H4 (cell line): ENCODE measurements at places on chromosomes 16 and 17.

DNA sequence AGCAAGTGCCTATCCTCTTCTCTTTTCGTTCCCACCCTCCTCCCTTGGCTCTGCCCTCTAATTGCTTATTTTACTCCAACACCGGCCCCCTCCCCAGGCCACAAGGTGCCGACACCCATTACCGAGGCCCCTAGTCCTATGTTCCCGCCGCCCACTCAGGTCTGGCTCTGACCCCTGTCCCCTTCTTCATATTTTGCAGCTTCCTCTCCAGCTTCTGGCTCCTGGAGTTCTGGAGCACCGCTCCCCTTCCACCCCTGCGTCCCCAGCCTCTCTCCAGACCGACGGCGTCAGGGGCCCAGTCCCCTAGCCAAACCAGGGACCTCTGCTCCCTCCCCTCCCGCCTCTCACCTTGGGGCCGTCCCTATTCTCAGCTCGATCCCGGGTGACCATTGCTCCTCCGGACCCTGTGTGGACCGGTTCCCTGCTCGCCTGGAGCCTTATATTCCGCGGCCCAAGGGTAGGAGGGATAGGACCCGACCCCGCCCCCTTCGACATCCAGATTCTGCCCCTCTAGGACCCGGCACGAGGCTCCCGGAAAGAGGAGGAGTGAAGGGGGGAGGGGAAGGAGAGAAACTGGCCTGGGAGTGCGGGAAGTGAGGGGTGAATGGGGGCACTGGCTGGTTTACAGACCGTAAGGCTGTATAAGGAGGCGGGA lies at the start of gene HES7:
Gene HES7, minus strand, starts transcription at position 412 of the 655 bp plus-strand sequence. Its CDS starts 22 bp downstream, at position 390.
- no peak for DNase-seq

DNA sequence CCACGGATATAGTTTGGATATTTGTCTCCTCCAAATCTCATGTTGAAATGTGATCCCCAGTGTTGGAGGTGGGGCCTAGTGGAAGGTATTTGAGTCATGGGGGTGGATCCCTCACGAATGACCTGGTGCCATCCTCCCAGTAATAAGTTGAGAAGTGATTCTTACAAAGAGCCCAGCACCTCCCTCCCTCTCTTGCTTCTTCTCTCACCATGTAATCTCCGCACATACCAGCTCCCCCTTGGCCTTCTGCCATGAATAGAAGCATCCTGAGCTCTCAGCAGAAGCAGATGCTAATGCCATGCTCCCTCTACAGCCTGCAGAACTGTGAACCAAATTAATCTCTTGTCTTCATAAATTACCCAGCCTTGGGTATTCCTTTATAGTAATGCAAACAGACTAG lies 41.9 kb upstream of the RBBP6 start:
- DNase-seq = peak; percentile 41

DNA sequence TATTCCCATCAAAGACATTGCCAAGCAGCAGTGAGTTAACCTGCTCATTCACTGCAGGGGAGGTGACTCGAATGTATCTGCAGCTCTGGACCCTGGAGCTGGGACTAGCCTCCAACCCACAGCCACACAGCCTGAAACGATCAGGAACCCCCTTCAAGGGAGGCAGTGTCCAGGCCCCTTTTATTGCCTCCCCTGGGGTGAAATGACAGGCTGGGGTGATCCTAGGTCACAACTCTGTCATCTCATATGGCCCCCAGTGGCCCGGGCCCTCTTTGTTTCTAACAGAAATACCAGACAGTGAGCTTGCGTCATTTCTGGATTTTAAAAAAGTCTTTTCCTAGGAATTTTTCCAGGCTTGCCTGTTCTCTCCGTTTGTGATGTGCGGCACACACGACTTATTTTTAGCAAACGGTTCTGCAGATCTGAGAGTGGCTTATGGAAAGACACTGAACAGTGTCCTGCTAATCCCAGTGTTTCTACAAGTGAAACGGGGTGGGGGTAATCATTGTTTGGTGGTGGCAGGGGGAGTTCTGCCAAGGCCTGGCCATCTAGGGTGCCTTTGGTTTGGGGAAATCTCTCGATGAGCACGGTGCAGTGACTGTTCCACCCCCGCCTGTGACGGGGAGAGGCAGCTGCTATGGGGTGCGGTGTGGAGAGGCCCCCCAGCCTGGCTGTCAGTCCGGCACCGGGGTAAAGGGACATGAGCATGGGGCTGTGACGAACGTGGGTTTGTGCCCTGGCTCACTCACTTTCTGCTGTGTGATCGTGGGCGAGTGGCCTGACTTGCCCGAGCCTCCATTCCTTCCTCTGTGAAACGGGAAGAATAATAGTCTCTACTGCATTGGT lies 27.2 kb downstream of the NAGPA start:
- DNase-seq = no peak

- peak; percentile 95 for DNase-seq
Observed at GRCh38 chr17:68383443-68384321, 73.6 kb downstream of the WIPI1 start.

GRCh38 chr17:48060249-48060648 lies 12.1 kb downstream of the NFE2L1 start:
- no peak for DNase-seq

DNA sequence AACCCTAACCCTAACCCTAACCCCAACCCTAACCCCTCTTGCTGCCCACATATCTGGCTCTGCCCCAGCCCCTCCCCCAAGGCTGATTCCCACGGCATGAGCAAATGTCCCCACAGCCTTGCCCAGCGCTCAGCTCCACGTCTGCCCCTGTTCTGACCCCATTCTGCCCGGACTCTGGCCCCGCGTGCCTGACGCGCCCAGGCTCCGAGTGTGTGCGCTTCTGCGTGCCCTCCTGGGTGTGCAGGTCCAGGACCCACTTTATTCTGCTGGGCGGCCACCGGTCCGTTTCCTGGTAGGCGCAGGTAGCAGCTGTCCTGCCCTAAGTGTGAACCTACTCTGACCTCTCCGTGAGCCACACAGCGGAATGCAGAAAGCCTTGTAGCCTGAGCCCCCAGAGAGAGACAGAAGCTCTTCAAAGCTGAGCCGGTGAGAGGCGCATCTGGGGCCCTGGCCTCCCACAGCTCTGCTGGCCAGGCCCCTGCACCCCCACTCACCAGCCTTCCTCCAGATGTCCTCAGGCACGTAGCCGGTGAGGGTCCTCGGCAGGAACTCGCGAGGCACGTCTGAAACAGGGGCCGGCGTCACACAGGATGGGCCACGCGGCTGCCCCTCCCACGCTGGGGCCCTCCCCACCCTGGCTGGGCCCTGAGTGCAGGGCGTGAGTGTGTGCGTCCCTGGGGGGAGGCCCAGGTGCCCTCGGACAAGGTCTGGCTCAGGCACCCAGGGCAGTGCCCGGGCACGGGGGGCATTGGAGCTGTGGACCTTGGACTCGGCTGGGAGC lies 14.0 kb upstream of the PABPN1L start:
- DNase-seq = no peak

GRCh38 chr17:45104029-45104428 lies 28.3 kb downstream of the PLCD3 start:
- no peak for DNase-seq
